ENCODE measurements at places on chromosomes 7 and 10.

GRCh38 chr7:99140813-99141212 is 3.1 kb downstream of the SMURF1 start:
- no peak for DNase-seq

GRCh38 chr10:36473122-36473521 is 652.3 kb upstream of the ANKRD30A start:
- no peak for DNase-seq

DNA sequence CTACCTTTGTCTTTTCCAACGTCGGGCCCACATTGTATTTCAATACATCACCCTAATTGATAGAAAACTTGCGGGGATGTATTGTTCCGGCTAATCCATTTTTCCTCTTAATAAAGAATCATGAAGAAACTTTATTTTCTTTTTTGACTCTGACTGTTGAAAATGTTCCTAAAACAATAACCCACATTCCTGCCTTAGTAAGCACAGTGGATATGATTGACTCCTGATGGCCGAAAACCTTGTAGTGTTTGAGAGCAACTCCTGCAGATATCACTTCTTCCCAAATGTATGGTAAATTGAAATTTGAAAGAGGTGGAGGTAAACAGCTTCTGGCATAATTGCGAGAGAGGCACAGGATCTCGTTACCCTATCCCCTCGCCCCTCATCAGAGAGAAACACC is 65.7 kb downstream of the BICC1 start:
- no peak for DNase-seq

GRCh38 chr10:119270762-119271366 is 63.5 kb downstream of the GRK5 start:
- DNase-seq = peak; percentile 44

GRCh38 chr10:4373612-4374011 is 452.4 kb upstream of the AKR1E2 start:
- no peak for DNase-seq

DNA sequence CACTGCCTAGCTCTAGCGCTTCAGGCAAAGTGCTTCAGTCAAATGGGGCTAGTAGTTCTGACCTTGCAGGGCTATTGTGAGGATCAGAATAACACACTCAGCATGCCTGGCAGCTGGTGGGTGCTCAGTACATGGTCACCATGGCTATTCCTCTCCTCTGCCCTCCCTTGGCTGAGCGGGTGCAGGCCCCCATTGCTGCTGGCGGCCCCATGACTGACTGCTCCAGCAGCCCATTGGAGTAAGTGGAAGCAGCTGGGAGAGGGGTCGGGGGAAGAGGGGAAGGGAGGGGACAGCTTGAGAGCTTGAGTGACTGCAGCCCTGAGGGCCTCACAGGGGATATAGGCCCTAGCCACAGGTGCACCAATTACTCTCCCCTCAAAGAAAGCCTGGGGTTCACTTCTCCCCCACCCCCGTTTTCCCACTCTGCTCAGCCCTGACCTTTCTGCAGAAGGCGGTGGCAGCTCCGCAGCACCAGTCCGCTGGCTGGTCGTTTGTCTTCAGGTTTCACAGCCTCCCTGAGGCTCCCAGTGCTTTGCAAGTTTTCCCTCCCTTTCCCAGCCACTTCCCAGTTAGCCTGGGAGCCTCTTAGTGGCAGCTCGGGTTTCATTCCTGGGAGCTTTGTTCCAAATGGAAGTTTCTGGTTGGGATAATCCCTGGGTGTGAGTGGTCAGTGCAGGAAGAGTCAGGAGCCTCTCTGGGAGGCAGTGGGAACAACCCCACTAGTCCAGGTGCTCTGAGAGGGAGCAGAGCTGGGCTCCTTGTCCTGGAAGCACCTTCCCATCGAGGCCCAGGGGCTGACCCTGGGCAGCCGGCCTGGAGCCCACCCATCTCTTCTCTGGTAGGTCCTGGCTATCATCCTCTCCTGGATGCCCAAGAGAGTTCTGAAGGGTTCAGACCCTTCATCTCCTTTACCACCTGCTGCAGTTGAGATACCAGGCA is 16.3 kb downstream of the FGF8 start:
- no peak for DNase-seq

GRCh38 chr7:116999311-116999710 is 46.0 kb downstream of the ST7 start:
- DNase-seq = no peak

- DNase-seq = no peak
Measured at GRCh38 chr7:22564511-22565045, 64.6 kb upstream of the STEAP1B start.

GRCh38 chr7:801940-802381 is 30.3 kb upstream of the SUN1 start:
- no peak for DNase-seq

DNA sequence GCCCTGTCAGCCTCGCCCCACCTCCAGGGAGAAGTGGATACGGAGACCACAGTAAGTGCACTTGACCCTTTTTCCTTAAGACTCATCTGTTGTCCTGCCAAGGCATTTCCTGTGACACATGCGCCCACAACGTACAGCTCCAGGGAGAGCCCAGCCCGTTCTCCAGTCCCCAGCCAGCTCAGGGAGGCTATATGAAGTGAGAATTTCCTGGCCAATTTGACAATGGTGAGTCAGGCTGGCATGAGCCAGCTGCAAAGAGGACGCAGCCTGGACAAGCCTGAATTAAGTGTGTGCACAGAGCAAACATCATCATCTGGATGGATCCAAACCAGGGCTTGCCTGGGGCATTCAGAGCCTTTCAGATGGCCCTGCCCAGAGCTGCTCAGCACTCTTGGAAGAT is 244.8 kb downstream of the KCNMA1 start:
- DNase-seq = no peak

GRCh38 chr10:84727398-84727797 is 399.0 kb downstream of the CCSER2 start:
- no peak for DNase-seq

- no peak for DNase-seq
Measured at GRCh38 chr7:132239422-132239994, 336.8 kb downstream of the PLXNA4 start.

GRCh38 chr10:55750458-55750857 is 610.6 kb downstream of the ZWINT start:
- DNase-seq = no peak

GRCh38 chr10:133276435-133277201 is at the start of gene ADAM8:
TSS of gene ADAM8 (minus strand) at chr10:133276868. CDS start at chr10:133276817, 51 bp downstream.
- DNase-seq = peak; percentile 57

- DNase-seq = no peak
Measured at GRCh38 chr10:71492872-71493271, 96.2 kb downstream of the CDH23 start.

GRCh38 chr10:5038101-5038500 is 34.4 kb upstream of the AKR1C2 start:
- no peak for DNase-seq

- peak; percentile 71 for DNase-seq
Measured at GRCh38 chr10:95500649-95501048, 60.5 kb downstream of the SORBS1 start.

- DNase-seq = no peak
Measured at GRCh38 chr10:9097206-9097990, 1042.9 kb downstream of the GATA3 start.

DNA sequence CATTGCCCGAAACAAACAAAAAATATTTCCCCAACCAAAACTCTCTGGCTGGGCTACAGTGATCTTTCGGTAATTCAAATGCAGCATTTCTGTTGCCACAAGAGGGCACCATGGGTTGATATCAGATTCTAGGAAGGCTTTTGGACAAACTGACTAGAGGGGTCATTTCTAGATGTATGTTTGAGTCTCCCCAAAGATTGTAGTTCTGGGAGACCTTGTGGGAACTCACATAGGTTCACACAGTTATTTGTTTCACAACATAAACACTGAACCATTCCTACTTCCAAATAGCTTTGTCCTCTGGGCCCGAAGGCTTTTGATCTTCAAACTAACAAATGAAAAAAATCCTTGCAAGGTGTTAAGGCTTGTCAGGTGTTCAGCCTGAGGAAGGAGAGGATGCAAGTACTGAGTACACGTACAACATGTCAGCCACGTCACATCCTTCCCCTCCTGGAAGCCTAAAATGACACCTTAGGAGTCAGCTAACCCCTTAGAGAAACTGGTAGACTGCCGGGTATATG is 37.0 kb upstream of the IL15RA start:
- DNase-seq = no peak

GRCh38 chr10:78738861-78739260 is 329.9 kb upstream of the ZMIZ1 start:
- no peak for DNase-seq

DNA sequence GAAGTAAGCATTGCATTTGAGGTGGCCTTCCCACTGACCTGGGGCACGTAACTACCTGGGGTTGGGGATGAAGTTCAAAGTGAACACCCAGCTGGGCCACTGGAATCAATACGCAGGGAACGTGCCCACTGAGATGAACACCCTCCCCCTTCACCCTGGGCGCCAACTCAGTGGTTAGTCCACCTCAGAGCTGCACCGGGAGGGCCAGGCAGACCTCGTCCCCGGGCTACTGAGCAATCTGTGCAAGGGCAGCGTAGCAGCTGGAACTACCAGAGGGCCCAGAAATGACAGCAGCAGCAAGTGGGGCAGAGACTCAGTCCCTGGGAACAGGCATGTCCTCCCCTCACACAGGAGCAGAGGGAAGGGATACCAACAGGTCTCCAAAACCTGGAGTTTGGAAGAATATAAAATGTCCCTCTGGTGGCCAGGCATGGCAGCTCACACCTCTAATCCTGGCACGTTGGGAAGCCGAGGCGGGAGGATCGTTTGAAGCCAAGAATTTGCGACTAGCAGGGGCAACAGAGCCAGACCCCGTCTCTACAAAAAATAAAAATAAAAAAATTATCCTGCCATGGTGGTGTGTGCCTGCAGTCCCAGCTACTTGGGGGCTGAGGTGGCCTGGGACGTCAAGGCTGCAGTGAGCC is 143.9 kb downstream of the SH3PXD2A start:
- no peak for DNase-seq

Data from T-helper 2 cell (primary cell).